Smooth muscle cell of the umbilical artery (primary cell): ENCODE measurements at places on chromosomes 5 and 9. TPM values are rescaled to one million over a fixed set of nuclear protein-coding genes. Genes with fewer than 3 reads are reported as not detected.

Gene SLC25A2
- total RNA-seq, result 0.28 and 0.30 TPM in 2 replicates

Gene TCF7
- total RNA-seq, result under 0.01 and 0.09 TPM in 2 replicates

Gene PCDHB7
- total RNA-seq, result 0.18 and 0.89 TPM in 2 replicates

Gene ANKRD55
- under 0.01 TPM in 1 of 2 replicates, not detected in the other for total RNA-seq

Gene SAXO1
- total RNA-seq, result 0.05 TPM in 1 of 2 replicates, not detected in the other

Gene COL15A1
- total RNA-seq, result 19.0 and 49.9 TPM in 2 replicates

Gene SPINK4
- not detected in 2 replicates for total RNA-seq

Gene DIRAS2
- total RNA-seq, result 0.78 and 3.6 TPM in 2 replicates

Gene RASGEF1C
- not detected in 2 replicates for total RNA-seq

Gene TMEM250
- 47.8 and 52.3 TPM in 2 replicates for total RNA-seq

Gene ADCY2
- total RNA-seq, result 0.05 TPM in 1 of 2 replicates, not detected in the other

Gene ESM1
- total RNA-seq, result 6.5 and 106 TPM in 2 replicates

Gene RNF14
- 82.8 and 103 TPM in 2 replicates for total RNA-seq

Gene HTR4
- not detected in 2 replicates for total RNA-seq

Gene ANXA6
- total RNA-seq, result 489 and 635 TPM in 2 replicates

Gene GPRIN1
- total RNA-seq, result 1.8 and 7.3 TPM in 2 replicates

Gene PAPPA
- 211 and 268 TPM in 2 replicates for total RNA-seq

Gene CDH10
- 2.4 and 2.7 TPM in 2 replicates for total RNA-seq
